Breast epithelium (tissue), 4 donors: ENCODE measurements at places on chromosomes 13 and 19. TPM values are rescaled to one million over a fixed set of nuclear protein-coding genes. Genes with fewer than 3 reads are reported as not detected.

SUGP1 gene
- 29.8 TPM for total RNA-seq

CRLF1 gene
- total RNA-seq = 21.0 TPM

DNA sequence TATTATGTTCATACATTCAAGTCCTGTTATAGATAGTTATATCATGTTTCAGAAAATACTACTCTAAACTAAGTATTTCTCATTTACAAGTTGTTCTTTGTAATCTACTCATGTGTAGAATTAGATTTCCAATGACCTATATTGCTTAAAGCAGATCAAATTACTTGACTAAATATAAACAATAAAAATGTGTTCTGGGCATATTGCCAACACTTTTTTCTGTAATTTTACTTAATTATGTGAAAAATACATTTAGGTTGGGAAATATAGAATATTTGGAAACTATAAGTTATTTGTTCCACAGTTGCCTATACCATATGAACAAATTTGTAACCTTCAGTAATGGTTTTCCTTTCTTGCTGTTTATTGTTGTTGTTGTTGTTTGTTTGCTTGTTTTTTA is 275.2 kb upstream of the PCDH9 start:
- no peak for DNase-seq

DNA sequence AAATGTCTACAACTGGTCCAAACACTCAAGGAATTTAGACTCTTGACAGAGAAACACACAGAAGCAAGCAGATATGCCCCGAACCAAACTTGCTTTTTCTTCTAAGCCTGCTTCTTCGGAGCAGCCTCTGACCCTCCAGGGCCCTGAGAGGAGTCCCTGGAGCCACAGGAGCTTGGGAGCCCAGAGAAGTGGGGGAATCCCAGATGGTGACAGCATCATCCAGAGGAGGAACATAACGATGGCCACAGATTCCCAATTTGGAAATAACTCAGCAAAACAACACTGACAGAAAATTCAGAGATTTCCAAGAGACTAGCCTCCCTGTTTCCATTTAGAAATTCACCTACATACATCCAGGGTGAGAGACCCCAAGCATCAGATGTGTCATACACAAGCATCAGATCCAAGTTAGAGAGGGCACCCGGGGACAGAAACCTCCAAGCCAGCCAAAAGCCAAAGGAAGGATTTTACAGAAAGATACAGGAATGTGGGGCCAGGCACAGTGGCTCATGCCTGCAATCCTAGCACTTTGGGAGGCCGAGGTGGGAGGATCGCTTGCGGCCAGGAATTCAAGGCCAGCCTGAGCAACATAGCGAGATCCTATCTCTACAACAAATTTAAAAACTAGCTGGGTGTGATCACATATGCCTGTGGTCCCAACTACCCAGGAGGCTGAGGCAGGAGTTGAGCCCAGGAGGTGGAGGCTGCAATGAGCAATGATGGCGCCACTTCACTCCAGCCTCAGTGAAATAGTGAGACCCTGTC is 2.0 kb upstream of the PVR start:
- DNase-seq = no peak

GRCh38 chr13:98839856-98840769 is 87.6 kb upstream of the SLC15A1 start:
- no peak for DNase-seq

DNA sequence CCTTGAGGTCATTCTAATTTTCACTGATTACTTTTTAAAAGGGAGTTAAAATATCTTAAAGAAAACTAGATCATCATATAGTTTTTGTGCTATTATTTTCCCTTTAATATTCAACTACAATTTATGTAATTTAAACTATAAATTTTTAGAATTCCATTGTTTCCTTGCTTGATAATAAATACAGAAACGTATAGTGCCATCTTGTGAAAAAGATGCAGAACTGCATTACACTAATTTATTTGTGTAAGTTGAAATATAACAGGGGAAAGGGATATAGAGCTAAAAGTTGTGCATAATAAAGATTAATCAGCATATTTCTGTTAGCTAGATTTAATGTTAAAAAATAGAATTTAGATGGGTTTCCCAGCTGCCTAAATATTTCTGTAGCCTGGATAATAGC is 61.5 kb upstream of the TDRD3 start:
- no peak for DNase-seq

GRCh38 chr13:75458696-75459422 is 23.1 kb downstream of the TBC1D4 start:
- peak; percentile 57 for DNase-seq

DNA sequence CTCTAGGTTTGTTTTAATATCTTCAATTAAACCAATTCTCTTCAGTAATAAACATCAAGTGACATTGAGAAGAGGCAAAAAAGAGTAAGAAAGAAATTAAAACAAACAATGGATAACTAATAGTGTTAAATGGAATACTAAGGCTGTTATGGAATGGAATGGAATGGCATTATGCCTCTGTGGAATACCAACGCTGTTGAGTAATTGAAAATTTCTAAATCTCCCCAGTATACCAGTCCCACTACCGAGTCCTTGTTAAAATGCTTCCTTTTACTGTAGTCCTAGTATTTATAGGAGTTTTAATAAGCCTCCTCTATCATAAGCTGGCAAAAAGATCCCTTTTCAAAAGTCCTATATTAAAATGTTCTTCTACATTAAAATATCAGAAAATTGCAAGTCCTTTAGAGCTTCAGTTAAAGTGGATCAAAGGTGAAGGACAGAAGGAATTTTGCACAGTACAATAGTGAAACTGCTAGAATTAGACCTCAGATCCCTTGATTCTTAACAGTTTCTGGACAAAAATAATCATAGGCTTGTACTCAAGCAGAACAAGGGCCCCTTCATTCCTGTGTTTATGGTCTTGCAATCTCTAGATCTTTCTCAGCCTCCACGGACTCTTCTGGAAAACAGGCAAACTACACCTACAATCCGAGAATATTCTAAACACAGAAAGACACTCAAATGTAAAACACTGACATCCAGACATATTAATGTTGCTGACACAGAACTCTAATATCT is 128.2 kb downstream of the PCDH9 start:
- DNase-seq = no peak
